T-helper 1 cell treated with Interleukin-12 subunit alpha and Interleukin-12 subunit beta and Interleukin-4 antibody, amounts not matched to agents 30 ng/mL and 1 ng/mL, for 36 hours (primary cell): ENCODE measurements at places on chromosomes 2 and 18. TPM values are rescaled to one million over a fixed set of nuclear protein-coding genes. Genes with fewer than 3 reads are reported as not detected.

Gene SCN7A
- not detected in 2 replicates for total RNA-seq

Gene UGT1A6
- total RNA-seq: not detected in 2 replicates

Gene SH2D6
- total RNA-seq: 0.74 and 0.83 TPM in 2 replicates

Gene ACKR3
- 2.8 and 3.0 TPM in 2 replicates for total RNA-seq

Gene CFAP210
- not detected in 2 replicates for total RNA-seq

Gene PPP4R3B
- 81.0 and 90.7 TPM in 2 replicates for total RNA-seq

Gene SERPINB13
- total RNA-seq: not detected in 2 replicates

Gene PNKD
- 26.9 and 28.8 TPM in 2 replicates for total RNA-seq

Gene DYSF
- total RNA-seq: 0.12 and 0.17 TPM in 2 replicates

Gene SOWAHC
- total RNA-seq: 0.17 and 0.29 TPM in 2 replicates

Gene TXNDC2
- total RNA-seq: not detected in 2 replicates

Gene ACTG2
- total RNA-seq: not detected in 2 replicates

Gene COLEC12
- total RNA-seq: not detected in 2 replicates

Gene SULT1C2
- total RNA-seq: not detected in 2 replicates

Gene PRR30
- total RNA-seq: not detected in 2 replicates

Gene GALNT13
- not detected in 2 replicates for total RNA-seq
